ENCODE measurements at places on chromosomes 4 and X.

- no peak for DNase-seq
These were observed 58.1 kb downstream of the RPS3A start for GRCh38 chr4:151157543-151157942.

GRCh38 chr4:119834906-119835612 is 206.5 kb upstream of the PDE5A start:
- no peak for DNase-seq

DNA sequence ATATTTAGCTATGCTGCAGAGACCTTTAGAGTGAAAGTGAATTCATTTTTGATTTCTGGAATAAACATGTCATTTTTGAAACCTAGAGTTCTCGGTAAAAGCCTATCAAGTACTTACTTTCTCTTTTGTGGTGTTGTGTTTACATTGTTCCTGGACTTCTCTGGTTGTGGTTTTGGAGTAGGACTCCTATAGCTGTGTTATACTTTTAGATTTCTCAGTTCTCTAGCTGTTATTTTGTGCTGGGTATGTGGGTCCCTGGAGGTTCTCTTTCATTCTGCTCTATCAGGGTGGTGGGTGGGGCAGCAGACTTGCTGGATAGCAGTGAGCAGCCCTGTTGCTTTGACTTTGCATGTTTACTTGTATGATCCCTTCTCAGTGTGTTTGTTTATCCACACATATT is 25.6 kb upstream of the MSMO1 start:
- DNase-seq, result no peak

GRCh38 chr4:7650606-7651385 is 216.1 kb upstream of the PSAPL1 start:
- DNase-seq, result no peak

DNA sequence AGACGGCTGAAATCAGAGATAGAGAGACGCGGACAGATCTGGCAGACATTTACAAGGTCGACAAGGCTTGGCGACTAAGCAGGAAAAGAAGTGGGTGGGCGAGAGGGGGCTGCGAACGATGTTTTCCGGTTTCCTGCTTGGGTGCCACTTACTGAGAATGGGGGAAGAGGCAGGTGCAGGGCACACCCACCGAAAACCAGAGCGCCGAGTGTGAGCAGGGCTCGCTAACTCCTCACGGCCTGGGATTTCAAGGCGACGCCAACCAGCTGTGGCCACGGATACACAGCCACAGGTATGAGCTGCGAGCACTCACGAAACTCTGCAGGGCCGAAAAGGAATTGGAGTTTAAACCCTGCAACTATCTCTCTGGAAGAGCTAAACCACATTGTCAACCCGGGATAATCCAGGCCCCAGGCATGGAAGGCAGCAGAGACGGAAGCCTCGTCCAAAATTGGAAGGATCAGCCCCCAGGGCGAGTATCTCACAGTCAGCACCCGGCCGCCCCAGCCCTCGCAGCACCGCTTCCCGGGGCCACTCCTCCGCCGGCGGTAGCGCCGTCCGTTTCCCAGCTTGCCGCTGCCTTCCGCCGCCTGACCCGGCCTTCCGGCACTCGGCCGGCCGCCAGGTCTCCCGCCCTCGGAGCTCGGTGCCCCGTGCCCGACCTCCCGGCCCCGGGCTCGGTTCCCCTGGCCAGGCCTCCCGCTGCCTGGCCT is 778 bp downstream of the CASP3 start:
- DNase-seq, result peak; percentile 21

DNA sequence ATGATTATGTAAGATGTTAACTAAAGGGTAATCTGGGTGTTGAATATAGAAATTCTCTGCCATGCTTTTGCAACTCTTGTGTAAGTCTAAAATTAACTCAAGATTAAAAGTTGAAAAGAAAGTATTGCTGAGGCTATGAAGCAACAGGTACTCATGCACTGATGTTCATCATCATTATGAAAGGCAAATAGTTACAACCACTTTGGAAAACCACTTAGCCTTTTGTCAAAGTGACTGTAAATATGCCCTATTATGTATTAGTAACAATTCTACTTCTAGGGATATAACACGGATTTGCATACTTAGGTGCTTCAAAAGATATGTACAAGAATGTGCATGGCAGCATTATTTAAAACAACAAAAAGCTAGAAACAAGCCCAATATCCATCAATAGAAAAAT is 227.8 kb upstream of the CXXC4 start:
- DNase-seq, result no peak

GRCh38 chr4:43556262-43556661 is 663.7 kb downstream of the GRXCR1 start:
- DNase-seq, result no peak

- no peak for DNase-seq
These were observed 241.3 kb downstream of the CFAP299 start for GRCh38 chr4:80576796-80577195.

DNA sequence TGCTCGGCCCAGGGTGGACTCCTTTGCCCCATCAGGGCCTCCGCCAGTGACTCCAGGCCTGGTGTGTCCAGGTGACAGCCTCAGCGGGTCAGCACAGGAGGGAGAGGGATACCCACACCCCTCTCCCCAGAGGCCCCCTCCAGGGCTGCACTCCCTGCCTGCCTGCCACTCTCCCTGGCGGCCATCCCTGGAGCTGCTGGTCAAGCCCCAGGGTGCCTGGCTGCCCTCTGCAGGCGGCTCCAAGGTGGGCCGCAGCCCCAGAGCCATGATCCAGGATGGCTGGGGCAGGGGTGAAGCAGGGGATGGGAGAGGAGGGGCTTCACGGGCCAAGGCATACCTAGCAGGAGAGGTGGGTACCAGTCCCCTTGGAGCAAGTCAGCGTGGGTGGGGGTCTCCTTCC is 3.8 kb downstream of the FGFRL1 start:
- no peak for DNase-seq

DNA sequence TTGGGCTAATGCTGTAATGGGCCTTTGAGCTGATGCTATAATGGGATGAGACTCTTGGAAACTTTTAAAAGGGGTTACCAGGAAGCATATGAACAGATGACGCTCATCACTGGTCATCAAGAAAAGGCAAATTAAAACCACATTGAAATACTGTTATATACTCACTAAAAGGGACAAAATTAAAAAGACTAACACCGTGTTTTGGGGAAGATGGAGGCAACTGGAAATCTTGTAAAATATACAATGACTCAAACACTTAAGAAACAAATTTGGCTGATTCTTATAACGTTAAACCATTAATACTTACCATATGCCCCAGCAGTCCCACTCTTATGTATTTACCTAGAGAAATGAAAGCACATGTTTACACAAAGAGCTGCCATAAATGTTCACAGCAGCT is 207.2 kb upstream of the GPRIN3 start:
- no peak for DNase-seq

DNA sequence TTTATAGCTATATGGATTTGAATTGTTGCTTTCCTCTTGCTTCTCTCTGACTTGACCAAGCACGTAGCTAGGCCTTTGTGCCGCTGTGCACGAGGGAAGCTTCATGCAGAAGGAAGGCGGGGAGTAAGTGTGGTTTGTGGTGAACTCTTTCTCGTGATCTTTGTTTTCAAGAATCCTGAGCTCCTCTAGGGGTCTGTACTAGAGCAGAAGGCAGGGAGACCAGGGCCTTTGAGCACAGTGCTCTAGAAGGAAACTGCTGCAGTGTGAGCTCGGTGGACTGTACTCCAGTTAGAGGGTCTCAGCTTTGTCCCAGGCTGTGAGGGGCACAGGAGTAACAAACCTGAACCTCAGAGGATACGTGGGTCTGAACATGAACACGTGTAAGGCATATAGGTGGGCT is 49.0 kb downstream of the AGA start:
- no peak for DNase-seq
